ENCODE measurements at places on chromosomes 12 and 14. TPM values are rescaled to one million over a fixed set of nuclear protein-coding genes. Genes with fewer than 3 reads are reported as not detected.

Gene P2RX7
- 6.0 TPM for total RNA-seq

Gene AICDA
- total RNA-seq: not detected

Gene CDKN3
- 354 TPM for total RNA-seq

Gene GSC
- not detected for total RNA-seq

Gene ARF3
- 93.0 TPM for total RNA-seq

Gene LRTM2
- total RNA-seq: not detected

GRCh38 chr12:32025906-32026305 is 66.7 kb downstream of the RESF1 start:
- no peak for DNase-seq

GRCh38 chr12:92640691-92641090 is 62.1 kb upstream of the PLEKHG7 start:
- no peak for DNase-seq

DNA sequence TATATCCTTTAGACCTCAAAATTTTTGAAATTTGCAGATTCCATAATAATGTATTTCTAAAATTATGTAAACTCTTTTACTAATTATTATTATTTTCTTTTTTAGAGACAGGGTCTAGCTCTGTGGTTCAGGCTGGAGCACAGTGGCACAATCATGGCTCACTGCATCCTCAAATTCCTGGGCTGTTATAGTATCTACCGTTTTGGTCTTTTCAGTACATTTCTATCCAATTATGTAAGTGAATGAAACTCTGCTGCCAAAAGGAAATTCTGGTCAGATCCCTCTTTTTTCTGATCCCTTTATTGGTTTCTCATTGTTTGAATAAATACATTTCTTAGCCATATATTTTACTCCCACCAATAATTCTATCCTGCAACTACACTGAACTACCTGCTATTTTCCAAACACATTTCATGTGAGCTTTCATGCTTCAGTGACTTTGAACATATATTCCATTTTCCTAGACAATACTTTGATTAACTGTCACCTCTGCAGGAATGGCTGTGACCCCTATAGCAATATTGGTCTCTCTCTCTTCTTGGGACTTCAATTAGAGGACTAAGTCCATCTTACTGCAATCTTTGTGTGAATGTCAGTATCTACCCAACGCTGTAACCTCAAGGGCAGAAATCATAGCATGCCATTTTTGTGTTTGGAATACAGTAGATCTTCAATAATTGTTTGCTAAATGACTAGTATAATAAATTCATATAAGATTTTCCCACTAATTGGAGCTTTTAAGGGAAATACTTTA is 183.2 kb downstream of the NTS start:
- DNase-seq: no peak

- no peak for DNase-seq
Observed at GRCh38 chr12:103680591-103681141, 93.6 kb downstream of the STAB2 start.

DNA sequence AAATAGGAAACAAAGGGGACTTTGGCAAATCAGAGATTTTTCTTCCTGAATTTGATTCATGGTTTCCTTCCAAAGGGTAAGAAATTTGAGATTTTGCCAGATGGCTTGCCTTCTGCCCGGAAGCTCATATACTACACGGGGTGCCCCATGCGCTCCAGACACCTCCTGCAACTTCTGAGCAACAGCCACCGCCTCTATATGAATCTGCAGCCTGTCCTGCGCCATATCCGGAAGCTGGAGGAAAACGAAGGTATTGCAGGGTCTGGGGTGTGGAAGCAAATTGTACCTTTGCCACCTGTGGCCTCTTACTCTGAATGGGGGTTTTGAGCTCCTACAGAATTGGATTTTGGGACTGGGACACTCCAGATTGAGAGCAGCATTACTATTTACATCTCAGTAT is 63.5 kb downstream of the FRMD6 start:
- no peak for DNase-seq

DNA sequence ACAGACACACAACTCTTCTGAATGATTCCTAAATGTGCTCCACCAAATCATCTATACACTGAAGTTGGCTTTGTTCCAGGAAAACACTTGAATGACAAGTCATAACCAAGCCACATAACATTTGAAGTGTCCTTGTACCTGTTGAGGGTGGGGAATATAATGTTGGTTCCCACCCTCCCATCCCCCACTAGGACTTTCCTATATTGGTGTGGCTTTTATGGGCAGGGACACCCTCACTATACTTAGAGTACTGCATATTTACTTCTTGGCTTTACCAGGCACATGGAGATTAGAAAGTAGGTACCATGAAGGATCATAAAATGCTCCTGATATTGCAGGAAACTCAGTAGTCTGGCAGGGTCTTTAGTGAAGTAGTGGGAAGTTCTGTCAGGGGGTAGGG is 9.7 kb upstream of the BHLHE41 start:
- DNase-seq: no peak

DNA sequence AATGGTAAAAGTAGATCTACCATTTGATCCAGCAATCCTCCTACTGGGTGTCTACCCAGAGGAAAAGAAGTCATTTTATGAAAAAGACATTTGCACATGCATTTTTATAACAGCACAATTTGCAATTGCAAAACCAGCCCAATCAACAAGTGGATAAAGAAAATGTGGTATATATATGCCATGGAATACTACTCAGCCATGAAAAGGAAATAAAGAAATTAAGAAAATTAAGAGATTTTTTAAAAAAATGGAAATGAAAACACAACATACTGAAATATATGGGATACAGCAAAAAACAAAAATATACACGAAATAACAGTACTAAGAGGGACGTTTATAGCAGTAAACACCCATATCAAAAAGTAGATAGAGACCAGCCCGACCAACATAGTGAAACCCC is 58.9 kb downstream of the ACSM4 start:
- no peak for DNase-seq

DNA sequence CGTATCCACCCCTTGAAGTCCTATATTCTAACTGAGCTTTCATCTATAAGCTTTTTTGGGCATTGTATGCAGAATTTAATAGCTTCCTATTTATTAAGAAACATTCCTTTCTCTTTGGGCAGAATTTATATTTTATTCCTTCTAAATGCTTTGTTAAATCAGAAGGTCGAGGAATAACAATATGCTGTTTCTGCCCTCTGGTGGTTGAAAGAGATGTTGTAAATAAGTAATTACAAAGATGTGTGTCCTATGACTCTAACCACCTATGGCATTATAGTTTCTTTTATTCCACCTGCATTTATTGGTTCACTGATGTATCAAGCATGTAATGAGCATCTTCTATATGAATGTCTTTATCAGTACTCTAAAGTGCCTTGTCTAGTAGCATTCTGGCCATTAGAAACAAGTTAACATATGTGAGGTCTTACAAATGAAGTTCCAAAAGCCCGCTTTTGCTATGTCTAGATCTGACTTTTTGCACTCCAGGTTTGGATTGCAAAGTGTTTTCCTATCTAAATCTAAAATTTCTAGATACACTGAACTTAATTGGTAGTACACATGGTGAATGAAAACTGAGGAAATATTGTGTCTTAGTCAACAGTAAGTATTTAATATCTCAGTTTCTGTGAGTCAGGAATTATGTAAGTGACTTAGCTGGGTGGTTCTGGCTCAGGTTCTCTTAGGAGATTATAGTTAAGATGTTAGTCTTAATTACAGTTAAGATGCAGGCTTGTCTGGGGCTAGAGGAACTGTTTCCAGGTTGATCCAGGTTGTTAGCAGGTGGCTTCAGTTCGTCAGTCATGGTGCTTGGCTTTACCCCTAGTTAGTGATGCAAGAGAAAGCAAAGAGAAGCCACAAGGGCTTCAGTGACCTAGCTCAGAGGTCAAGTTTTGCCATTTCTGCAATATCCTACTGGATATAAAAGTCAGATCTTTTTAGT is 57.5 kb downstream of the PLEKHA5 start:
- DNase-seq: peak; percentile 68

- no peak for DNase-seq
Observed at GRCh38 chr12:13719986-13720385, 261.4 kb downstream of the GRIN2B start.

DNA sequence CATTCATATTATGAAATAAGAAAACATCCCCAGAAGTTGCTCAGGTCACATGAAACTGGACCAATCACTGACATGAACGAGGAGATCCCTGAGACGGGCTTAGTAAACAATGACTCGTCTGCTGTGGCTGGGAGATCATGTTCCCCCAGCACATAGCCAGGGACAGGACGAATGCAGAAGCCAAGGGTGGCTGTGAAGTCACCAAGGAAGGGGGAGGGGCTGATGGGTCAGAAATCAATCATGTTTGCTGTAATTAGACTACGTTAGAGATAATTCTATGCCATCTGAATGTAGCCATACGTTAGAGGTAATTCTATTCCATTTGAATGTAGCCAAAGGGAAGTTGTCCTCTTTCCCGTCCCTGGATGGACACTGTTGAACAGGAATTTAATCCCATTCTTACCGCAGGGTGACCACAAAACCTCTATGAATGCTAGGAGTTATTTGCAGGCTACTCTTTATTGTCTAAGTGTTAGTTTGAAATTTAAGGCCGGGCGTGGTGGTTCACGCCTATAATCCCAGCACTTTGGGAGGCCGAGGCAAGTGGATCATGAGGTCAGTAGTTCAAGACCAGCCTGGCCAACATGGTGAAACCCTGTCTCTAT is 332.9 kb downstream of the TMEM132D start:
- no peak for DNase-seq

DNA sequence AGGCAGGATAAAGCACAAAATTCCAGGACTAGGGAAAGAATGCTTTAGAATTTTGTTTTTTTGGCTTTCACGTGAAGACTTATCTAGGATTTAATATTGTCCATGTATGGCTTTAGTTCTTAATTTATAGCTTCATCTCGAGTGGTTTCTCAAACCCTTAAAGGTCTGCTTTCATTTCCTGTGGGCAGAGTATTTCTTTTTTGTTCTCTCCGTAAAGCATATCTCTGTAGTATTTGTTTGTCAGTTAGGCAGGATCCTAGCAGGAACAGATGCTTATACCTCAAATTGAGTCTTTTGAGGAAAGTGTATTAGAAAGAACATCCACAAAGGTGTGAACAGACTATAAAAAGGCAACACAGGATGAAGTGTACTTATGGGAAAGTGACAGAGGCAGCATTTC is 697.1 kb upstream of the SEL1L start:
- DNase-seq: no peak

- no peak for DNase-seq
Observed at GRCh38 chr12:112153181-112153892, 28.0 kb downstream of the TRAFD1 start.

- no peak for DNase-seq
Observed at GRCh38 chr12:113469949-113470743, 1.5 kb downstream of the LHX5 start.

- DNase-seq: peak; percentile 53
Observed at GRCh38 chr12:78863482-78864402, 832 bp upstream of the SYT1 start.

Data from PC-3 (cell line).